ENCODE measurements at places on chromosomes 5 and 9.

DNA sequence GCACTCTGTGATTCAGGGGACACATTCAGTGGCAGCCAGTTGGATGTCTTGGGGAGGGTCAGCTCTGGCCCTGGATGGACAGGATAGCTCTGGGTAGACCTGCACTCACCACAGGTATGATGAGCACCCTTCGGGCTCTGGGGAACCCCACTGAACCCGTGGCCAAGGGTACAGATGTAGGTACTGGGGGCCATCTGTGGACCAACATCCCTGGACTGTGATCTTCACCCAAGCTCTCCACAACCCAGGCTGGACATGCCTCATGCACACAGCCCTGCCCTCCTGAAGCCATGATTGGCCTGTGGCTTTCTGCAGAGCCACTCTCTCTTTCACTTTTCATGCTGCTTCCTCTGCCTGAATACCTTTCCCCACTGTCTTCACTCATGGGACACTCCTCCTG lies 15.6 kb upstream of the ACSL6 start:
- DNase-seq = no peak

- no peak for DNase-seq
Measured at GRCh38 chr5:56409331-56410190, 176.4 kb upstream of the ANKRD55 start.

DNA sequence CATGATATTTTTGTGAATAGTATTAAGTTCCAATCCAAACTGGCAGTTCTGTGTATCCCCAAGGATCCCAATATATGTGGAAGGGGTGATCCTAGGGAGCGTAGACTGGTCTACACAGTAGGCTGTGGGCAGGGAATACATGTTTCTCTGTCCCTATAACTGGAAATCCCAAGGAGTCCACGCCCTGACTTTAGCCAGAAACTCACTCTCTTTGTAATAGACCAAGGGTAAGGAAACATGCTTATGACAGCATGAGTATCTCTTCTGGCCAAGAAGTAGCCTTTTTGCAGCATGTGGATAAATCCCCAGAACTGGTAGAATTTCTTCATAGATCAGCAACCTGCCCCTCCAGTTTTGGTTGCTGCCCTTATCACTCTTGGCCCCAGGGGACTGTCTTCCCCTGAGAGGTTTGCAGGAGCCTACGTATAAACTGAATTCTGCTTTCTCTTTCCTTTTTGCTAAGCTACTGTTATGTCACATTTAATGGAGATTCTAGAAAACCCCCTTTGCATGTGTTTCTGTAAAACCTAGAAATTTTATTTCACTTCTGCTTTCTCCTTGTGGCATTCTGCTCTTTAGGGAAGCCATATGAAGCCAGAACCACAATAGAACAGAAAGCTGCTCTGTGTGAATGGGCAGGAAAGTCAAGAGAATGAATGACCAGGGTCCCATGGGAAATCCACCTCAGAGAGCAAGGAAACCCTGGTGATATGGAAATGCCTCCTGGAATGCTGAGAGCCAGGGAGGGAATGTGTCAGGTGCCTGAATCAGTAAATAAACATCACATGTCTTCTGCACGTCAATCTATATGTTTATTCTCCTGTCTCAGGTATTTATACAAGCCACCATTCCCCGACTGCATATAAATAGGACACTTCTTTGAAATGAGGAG lies 3.5 kb downstream of the IFNA2 start:
- DNase-seq = peak; percentile 63

DNA sequence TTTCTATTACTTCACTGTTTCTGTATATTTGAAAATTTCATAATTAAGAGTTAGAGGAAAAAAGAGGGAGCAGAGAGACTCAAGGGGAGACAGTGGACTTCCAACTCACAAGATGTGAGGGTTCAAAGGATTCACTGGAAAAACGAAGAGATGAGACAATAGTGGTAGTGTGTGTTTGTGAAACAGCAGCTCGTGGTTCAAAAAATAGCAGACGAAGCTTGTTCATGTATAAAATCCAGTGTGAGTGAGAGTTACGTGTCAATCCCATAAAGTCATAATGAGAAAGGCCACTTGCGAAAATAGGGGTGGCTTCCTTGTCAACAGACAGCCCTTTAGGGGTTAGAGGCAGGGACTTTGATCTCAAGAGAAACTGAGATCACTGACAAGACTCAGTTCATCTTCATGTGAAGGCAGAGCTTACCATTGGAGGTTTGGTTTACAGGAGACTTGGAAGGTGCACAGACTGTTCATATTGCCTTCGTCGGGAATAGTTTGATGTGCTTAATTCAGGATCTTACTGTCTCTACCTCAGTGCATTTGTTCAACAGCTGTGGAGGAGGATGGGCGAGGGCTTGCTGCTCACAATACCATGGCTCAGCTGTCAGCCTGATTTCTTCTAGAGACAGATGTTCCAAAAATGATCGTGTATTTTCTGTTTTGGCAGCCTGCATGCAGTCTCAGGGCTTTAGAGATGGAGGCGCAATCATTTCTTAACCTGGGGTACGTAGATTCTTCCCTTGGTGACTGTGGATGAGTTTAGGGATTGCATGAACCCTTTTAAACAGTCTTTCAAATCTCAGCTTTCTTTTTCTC lies 105.7 kb upstream of the KLF9 start:
- peak; percentile 24 for DNase-seq

- DNase-seq = no peak
Measured at GRCh38 chr9:13786711-13787110, 507.2 kb upstream of the MPDZ start.

DNA sequence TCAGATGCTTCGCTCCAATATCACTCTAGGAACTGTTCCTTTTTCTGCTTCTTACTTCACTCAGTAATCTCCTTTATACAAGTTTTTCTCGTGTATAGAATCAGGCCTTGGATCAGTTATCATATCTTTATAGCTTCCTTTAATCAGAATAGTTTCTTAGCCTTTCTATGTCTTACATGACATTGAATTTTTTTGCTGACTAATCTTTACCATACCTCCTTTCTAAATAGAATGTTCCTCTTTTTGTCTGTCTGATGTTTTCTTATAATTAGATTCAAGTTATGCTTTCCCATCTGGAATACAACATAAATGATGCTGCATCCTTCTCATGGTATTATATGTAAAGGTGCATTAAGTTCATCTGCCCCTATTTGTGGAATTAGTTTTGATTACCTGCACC lies 40.2 kb upstream of the TYRP1 start:
- DNase-seq = no peak

GRCh38 chr9:94153905-94154304 lies 69.6 kb downstream of the PTPDC1 start:
- DNase-seq = peak; percentile 24

- no peak for DNase-seq
Measured at GRCh38 chr5:171667341-171668096, 118.1 kb upstream of the SMIM23 start.

- no peak for DNase-seq
Measured at GRCh38 chr9:137621131-137621757, 2.4 kb downstream of the EHMT1 start.

DNA sequence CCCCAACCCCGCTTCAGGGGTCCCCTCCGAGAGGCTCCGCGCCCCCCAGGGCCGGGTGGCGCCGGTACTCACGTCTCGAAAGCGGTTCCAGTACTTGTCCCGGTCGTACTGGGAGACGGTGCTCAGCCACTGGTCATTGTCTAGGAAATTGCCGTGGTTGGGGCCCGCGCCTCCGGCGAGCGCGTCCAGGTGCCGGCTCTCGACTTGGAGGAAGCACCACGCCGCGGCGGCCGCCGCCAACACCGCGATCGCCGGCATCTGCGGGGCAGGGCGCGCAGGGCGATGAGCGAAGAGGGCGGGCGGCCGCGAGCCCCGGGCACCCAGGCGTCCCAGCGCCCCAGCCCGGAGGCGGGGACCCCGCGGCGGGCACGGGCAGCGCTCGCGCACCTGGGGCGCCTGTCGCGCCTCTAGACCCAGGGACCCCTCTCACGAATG lies 808 bp downstream of the SPOCK1 start:
- peak; percentile 32 for DNase-seq
